ENCODE measurements at places on chromosomes 1 and 21. TPM values are rescaled to one million over a fixed set of nuclear protein-coding genes. Genes with fewer than 3 reads are reported as not detected.
A peak's percentile ranks its signal among the peaks of the same experiment; 100 is the strongest.

DNA sequence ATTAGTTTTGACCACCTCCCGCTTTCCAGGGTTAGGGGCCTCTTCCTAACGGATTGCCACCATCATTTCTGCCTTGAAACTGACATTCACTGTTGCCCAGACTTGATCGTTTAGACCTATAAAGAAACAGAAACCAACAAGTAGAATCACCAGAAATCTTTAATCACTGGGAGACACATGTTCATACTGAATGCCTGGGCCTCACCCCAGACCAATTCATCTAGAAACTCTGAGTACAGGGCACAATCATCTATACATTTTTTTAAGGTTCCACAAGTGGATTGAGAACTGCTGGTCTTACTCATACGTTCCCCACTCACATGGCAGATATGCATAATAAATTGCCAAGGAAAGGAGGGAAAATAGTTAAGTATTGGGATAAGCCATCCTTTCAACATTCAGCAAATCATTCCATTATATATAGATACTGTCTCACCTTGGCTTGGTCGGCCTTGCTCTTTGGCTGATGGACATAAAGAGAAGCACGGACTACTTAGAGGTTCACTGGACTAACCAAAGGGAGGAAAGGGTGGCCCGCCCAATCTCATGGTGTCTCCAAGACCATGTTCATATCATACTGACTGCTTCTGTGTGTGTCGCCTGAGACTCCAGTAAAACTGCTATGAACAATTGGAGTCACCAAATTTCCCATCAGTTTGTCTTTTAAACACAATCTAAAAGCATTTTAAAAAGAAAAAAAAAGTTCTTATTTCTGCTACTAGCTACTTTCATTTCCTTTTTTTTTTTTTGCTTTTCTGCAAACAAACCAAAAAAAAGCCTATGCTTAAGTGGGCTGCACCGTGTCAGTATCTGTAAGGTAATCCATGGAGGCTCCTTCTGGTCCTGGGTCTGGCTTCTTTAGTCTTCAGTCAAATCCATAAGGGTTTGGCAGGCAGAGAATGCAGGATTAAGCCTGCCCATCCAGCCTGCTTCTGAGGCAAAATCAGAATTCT lies 9.4 kb upstream of the TARBP1 start:
- no peak overlapping the region for H3K4me3 ChIP-seq
- H3K27me3 ChIP-seq: no peaks in the 10 kb centered on the region
- H3K4me1 ChIP-seq: peaks cover 22% of the 10 kb centered on the region

DNA sequence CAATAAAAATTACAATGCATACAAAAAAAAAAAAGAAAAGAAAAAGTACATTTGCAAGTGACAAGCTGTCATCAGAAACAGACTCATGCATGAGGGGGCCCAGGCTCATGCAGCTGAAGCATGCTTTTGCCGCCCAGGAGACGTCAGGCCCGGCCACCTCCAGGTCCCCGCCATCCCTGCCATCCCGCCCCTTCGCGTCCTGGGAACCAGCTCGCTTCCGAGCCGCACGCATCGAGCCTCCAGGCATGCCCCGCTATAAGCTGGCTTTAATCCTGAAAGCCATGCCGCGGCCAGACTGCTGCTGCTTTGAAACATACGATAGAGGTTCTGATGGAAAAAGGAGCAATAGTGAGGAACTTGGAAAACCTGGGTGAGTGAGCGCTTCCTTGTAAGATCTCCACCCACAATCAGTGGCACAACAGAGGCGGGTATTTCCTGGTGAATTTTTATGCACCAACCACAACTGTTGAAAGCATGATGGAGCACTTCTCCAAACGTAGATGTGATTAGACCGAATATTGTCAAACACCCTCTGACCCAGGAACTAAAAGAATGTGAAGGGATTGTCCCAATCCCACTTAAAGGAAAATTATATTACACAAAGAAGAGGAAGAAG lies 113.7 kb downstream of the FAF1 start:
- H3K27me3 ChIP-seq: no peaks in the 10 kb centered on the region
- H3K27ac ChIP-seq: no peak overlapping the region
- no peaks in the 10 kb centered on the region for H3K36me3 ChIP-seq
- no peak overlapping the region for H3K4me3 ChIP-seq
- peak; percentile 43 for DNase-seq

- DNase-seq: no peak
- H3K4me3 ChIP-seq: no peak overlapping the region
- H3K27me3 ChIP-seq: peaks cover 20% of the 10 kb centered on the region
- no peaks in the 10 kb centered on the region for H3K4me1 ChIP-seq
- no peak overlapping the region for H3K27ac ChIP-seq
These were observed 413 bp downstream of the UBL4B start for GRCh38 chr1:110112656-110113055.

DNA sequence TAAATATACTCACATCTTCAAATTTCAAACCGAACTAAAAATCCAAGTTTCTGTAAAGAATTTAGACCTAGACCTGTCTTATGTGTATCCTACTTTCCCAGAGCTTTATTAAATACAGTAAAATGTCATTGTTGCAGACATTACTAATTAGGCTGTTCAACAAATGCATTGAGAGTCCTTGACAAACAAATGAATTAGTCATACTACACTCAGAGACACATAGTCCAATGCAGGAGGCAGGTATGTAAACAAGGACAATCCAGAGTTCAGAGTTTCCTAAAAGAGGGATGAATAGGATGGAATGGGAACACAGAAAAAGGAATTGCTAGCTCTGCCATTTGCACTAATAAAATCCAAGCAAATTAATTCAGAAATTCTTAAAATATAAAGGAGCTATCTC lies 1.6 kb upstream of the EGLN1 start:
- peak overlapping the region; percentile 96 for H3K27ac ChIP-seq
- H3K4me3 ChIP-seq: no peak overlapping the region
- H3K36me3 ChIP-seq: no peaks in the 10 kb centered on the region
- no peak for DNase-seq

Gene OLIG2
- total RNA-seq: not detected

GRCh38 chr1:115452600-115453329 lies 114.7 kb upstream of the NGF start:
- H3K4me1 ChIP-seq: no peaks in the 10 kb centered on the region
- no peak overlapping the region for H3K27ac ChIP-seq
- no peaks in the 10 kb centered on the region for H3K27me3 ChIP-seq
- no peak overlapping the region for H3K4me3 ChIP-seq

- no peak overlapping the region for H3K4me3 ChIP-seq
- H3K27me3 ChIP-seq: no peaks in the 10 kb centered on the region
- H3K36me3 ChIP-seq: no peaks in the 10 kb centered on the region
- H3K4me1 ChIP-seq: peaks cover 15% of the 10 kb centered on the region
- no peak for DNase-seq
These were observed 28.6 kb downstream of the SGIP1 start for GRCh38 chr1:66562561-66562960.

Gene APCS
- not detected for total RNA-seq

GRCh38 chr1:153340356-153340755 lies 8.3 kb downstream of the PGLYRP4 start:
- peaks cover 16% of the 10 kb centered on the region for H3K4me1 ChIP-seq
- H3K36me3 ChIP-seq: no peaks in the 10 kb centered on the region
- no peak overlapping the region for H3K4me3 ChIP-seq
- peaks cover 12% of the 10 kb centered on the region for H3K27me3 ChIP-seq
- no peak overlapping the region for H3K27ac ChIP-seq
- no peak for DNase-seq

GRCh38 chr1:65056866-65057265 lies 90.5 kb upstream of the JAK1 start:
- H3K4me3 ChIP-seq: no peak overlapping the region
- no peaks in the 10 kb centered on the region for H3K27me3 ChIP-seq
- H3K36me3 ChIP-seq: peaks cover 41% of the 10 kb centered on the region

GRCh38 chr1:235287208-235287882 lies 40.6 kb downstream of the ARID4B start:
- H3K36me3 ChIP-seq: no peaks in the 10 kb centered on the region
- no peak overlapping the region for H3K27ac ChIP-seq
- DNase-seq: no peak
- peaks cover 38% of the 10 kb centered on the region for H3K4me1 ChIP-seq

DNA sequence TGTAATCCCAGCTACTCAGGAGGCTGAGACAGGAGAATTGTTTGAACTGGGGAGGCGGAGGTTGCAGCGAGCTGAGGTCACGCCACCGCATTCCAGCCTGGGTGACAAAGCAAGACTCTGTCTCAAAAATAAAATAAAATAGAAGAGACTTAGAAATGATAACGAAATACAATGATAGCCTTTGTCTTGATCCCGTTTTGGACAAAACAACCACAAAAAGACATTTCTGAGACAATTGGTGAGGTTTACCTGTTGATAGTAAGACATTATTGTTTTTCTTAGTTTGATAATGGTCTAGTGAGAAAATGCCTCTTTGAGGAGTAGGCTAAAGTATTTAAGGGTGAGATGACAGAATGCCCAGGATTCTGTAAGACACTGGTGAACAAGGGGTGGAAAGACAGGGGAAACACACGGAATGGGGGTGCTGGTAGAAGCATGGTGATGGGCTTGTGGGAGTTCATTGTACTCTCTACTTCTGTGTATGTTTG lies 11.9 kb upstream of the SHE start:
- H3K4me1 ChIP-seq: peaks cover 4% of the 10 kb centered on the region
- no peaks in the 10 kb centered on the region for H3K36me3 ChIP-seq
- H3K27ac ChIP-seq: no peak overlapping the region
- H3K4me3 ChIP-seq: no peak overlapping the region

Measured in lower lobe of right lung (tissue), 2 donors.